Thoracic aorta (tissue), 2 donors: ENCODE measurements at places on chromosomes 11 and 22. TPM values are rescaled to one million over a fixed set of nuclear protein-coding genes. Genes with fewer than 3 reads are reported as not detected.

TRIM49 gene
- not detected for total RNA-seq

TMEM191B gene
- not detected for total RNA-seq

MTCH2 gene
- 47.8 TPM for total RNA-seq

MAPK8IP2 gene
- 0.41 TPM for total RNA-seq

SLC22A6 gene
- not detected for total RNA-seq

CASP5 gene
- 4.0 TPM for total RNA-seq

C11orf65 gene
- not detected for total RNA-seq

HEPN1 gene
- 0.41 TPM for total RNA-seq

RIBC2 gene
- total RNA-seq, result not detected

DNA sequence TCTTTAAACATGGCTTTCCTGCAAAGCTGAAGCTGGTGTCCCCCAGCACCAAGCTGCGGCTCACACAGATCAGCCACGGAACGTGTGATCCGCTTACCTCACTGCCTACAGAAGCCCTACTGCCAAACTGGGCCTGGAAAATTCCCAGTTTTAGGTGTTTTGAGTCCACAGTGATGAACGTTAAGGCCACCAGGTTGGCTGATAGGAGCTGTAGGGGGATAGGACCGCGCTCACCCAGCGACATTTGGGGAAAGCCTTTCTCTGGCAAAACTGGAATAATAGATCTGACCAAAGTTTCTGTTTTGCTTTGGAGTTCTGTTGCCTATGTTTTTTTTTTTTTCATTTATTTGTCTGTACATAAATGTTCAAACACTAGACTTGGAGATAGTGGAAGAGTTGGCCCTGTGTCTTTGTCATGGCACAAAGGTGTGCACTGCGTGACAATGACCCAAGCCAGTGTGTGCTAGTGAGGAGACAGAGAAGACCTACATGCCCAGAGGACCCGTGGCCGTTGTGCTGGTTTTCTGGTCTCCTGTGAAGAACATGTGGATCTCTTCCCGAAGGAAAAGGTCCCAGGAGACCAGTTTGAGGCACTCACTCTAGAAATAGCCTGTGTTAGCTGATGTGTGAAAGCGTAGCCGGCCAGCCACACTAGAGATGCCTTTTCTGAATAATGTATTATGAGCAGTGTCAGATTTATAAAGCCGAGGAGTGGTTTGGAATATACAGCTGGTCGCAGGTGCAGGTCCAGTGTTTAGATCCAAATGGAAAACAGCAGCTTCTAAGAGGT, 15.0 kb downstream of the ASPHD2 start:
- no peak for DNase-seq

- DNase-seq, result no peak
Measured at GRCh38 chr11:78170874-78171549, 17.4 kb downstream of the KCTD21 start.

- DNase-seq, result no peak
Measured at GRCh38 chr22:29457730-29458129, 19.3 kb downstream of the RFPL1 start.

GRCh38 chr11:58513747-58514367, 6.0 kb upstream of the OR5B21 start:
- no peak for DNase-seq

- DNase-seq, result no peak
Measured at GRCh38 chr11:2480874-2481220, 36.0 kb downstream of the KCNQ1 start.

DNA sequence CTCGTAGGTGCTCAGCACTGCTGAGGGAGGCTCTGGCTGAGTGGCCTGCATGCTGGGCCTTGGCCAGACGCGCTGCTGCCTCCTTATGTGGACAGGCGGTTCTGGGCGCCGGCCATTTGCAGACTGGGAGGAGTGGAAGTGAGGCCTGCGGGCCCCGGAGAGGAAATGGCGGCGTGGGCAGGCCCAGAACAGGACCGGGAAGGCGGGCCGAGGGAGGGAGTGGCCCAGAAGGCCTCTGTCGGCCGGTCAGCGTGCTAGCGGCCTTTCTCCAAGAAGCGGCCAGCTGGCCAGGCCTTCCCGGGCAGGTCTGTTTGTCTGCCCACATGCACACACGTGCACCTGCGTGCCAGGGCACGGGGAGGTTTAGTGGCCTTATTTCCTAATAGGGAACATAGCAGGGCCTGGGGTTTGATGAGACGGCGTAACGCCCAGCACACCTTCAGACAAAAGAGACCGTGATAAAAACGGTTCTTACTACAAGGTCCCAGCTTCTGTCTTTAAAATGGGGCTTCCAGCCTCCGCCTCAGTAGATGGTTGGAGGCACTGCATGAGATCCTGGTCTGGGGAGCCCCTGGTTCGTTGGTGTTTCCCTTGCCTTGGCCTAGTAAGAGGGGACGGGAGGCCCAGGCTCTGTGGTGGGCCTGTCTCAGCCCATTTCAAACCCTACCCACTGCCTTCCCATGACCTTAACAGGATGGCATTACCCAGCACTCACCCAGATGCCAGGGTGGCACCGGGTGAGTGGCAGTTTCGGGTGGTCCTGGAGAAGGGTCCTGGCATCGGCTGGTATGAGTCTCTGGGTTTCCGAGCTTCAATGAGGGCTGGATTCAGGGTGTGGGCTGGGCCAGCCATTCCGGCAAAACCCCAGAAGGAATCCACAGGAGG, 65.1 kb upstream of the PPARA start:
- peak; percentile 65 for DNase-seq

DNA sequence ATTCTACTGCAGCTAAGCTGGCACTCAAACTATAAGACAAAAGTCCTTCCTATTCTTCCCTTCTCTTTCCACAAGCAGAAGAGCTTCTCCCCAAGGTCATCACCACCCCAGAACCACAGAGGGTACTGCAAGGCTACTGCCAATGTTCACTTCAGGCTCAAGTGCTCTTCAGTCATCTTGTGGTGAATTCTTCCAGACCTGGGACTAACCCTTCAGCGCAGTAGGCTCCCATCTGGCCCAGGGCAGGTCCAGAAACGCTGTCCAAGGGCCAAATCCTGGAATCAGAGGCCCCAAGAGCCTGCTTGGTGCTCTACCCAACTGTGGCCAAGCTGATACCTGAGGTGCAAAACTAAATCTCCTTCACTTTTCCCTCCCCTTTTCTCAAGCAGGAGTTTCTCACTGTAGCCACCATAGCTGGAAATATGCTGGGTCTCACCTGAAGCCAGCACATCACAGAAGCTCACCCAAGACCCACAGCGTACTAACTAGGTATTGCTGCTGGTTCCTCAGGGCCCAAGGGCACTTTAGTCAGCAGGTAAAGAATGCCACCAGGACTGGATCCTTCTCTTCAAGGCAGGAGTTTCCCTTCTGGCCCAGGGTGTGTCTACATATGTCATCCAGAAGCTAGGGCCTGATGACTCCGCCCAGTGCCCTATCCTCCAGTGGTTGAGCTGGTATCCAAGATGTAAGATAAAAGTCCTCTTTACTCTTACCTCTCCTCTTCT, 27.8 kb downstream of the FCHSD2 start:
- no peak for DNase-seq

DNA sequence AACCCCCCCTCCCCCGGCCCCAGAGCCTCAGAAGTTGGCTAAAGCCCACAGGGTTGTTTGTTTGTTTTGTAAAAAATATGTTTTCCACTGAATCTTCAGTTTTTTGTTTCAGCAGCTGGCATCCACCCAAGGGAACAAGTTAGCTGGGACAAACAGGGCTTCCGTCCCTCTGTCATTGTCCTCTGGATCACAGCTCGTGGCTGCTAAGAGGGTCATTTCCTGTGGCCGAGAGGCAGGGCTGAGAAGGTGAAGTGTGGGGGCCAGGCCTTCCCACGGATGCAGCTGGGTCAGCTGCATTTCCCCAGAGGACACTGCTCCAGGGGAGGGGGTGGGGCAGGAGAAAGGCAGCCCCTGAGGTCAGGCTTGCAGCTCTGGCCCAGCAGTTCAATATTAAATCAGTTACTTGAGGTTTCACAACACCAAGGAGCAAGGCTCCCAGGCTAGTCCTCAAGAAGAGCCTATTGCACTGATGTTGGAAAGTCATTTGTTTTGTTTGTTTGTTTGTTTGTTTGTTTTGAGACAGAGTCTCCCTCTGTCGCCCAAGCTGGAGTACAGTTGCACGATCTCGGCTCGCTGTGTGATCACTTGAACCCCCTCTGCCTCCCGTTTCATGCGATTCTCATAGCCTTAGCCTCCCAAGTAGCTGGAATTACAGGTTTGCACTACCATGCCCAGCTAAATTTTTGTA, 34.4 kb upstream of the SMTN start:
- no peak for DNase-seq

- DNase-seq, result no peak
Measured at GRCh38 chr11:83162377-83162776, 5.4 kb downstream of the PCF11 start.

GRCh38 chr11:83006877-83007330, 64.8 kb downstream of the RAB30 start:
- DNase-seq, result no peak

DNA sequence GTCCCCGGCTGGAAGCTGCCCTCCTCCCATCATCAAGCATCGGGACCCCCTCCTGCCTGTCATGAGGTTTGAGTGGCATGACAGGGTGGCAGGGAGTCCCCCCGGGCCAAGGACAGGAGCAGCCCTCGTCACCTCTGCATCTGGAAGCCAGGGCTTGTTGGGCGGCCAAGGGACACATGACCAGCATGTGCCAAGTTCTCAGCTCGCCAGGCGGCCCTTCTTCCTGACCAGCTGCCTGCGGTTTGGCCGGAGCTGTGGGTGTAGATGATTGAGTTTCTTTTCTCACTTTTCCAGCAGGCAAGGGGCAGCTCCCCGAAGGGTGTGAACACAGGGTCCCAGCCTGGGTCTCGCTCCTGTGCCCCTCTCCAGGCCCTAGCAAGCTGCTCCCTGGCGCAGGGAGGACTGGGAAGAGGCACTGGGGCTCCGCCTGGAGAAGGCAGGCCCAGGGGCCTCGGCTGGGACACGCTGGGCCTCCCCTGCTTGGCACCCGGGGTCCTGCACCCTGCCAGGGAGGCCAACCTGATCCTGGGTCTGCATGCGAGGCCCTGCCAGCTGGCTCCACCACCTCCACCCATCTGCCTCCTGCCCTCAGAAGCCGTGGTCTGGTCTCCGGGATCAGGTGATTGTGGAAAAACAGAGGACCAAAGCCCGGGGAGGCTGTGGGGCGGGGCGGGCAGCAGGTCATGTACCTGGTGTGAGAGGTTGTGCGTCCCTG, 13.4 kb downstream of the ARHGAP8 start:
- no peak for DNase-seq

GRCh38 chr22:27331526-27332281, 469.9 kb downstream of the MN1 start:
- peak; percentile 13 for DNase-seq

DNA sequence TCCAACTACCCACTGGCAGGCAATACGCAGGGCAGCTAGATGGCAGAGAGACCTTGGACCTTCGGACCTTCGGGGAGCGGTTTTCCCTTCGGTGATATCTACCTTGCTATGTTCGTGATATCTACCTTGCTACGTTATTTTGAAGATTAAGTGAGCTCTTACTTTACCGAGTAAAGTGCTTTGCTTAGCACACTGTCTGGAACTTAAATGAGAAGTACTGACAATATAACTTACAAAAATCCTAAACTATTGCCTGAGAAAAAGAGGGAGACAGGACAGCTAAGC, 1.0 kb upstream of the PRDM10 start:
- no peak for DNase-seq

DNA sequence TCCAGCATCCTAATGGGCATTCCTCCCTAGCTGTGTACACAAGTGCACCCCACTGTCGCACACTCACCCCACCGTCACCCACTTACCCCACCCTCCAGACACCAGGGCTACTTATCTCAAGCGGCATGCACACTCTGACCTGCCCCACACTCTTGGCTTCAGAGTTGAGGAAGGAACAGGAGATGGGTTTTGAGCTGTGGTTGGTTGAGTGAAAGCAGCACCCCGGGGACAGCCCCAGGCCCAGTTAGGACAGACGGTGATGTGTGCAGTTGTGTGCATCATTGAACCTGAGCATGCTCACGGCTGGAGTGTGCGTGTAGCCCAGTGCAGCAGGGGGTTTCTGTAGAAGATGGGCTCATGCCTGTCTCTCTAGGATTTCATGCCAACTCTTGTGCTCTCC, 32.5 kb downstream of the AHNAK start:
- no peak for DNase-seq

GRCh38 chr11:844693-845644, 2.3 kb downstream of the TSPAN4 start:
- DNase-seq, result peak; percentile 72

DNA sequence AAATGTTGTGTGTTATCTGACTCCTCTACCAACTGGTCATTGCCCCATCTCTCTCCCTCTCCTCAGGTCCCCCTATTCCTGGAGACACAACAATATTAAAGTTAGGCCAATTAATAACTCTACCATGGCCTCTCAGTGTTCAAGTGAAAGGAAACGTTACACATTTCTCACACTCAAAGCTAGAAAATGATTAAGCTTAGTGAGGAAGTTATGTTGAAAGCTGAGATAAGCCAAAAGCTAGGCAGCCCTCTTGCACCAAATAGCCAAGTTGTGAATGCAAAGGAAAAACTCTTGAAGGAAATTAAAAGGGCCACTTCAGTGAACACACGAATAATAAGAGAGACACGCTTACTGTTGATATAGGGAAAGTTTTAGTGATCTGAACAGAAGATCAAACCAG, 6.9 kb downstream of the DLG2 start:
- no peak for DNase-seq

DNA sequence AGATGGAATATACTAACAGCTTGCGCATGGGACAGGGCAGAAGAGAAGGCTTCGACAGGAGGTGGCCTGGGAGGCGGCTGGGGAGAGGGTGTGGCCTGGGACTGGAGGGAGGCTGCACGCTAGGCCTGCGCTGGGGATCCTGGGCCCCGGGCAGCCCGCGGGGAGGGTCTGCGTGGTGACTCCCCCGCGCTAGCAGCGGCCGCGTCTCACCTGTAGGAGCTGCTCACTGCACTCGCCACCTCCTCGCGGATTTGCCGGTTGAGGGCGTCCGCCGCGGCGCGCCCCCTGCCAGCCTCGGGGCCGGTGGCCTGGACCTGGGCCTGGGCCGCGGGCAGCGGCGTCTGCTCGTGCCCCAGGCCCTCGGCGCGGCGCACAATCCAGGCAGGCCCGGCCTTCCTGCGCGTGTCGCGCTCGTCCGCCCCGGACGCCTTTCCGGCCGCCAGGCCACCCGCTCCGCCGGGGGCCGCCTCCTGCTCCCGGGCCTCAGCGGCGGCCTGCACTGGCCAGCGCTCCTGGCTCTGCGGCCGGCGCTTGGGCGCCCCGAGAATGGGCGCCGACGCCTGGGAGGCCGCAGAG, 1.5 kb downstream of the MAP6 start:
- DNase-seq, result no peak

GRCh38 chr11:127643268-127644058, 642.9 kb upstream of the KIRREL3 start:
- no peak for DNase-seq

- DNase-seq, result no peak
Measured at GRCh38 chr11:104764710-104765045, 133.6 kb downstream of the CASP12 start.

DNA sequence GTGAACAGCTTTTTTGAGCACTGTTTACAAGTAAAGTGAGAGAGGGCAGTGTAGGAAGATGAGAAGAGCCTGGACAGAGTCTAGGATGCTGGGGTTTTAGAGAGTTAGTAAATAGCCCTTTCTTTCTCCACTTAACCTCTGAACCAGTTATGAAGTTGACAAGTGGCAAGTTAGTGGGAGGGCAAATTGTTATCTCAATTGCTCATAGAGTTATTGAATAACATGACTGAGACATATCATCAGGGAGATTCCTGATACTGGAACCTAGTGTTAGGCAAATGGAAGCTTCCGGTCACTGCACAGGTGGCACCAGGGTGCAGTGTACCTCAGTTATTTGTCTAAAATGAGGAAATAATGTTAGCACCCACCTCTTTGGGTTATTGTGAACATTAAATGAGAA, 57.8 kb upstream of the PTPN5 start:
- no peak for DNase-seq
